GM23248 (cell line): ENCODE measurements at places on chromosomes 12 and 14. TPM values are rescaled to one million over a fixed set of nuclear protein-coding genes. Genes with fewer than 3 reads are reported as not detected.

GLIPR1L1 gene
- not detected in 2 replicates for total RNA-seq

CLEC14A gene
- total RNA-seq = 0.63 TPM in 1 of 2 replicates, not detected in the other

CIPC gene
- 10.8 and 14.4 TPM in 2 replicates for total RNA-seq

SLC39A9 gene
- total RNA-seq = 89.7 and 90.9 TPM in 2 replicates

GZMB gene
- total RNA-seq = not detected in 2 replicates

RNASE7 gene
- not detected in 2 replicates for total RNA-seq
